ENCODE measurements at places on chromosomes 4 and X.

DNA sequence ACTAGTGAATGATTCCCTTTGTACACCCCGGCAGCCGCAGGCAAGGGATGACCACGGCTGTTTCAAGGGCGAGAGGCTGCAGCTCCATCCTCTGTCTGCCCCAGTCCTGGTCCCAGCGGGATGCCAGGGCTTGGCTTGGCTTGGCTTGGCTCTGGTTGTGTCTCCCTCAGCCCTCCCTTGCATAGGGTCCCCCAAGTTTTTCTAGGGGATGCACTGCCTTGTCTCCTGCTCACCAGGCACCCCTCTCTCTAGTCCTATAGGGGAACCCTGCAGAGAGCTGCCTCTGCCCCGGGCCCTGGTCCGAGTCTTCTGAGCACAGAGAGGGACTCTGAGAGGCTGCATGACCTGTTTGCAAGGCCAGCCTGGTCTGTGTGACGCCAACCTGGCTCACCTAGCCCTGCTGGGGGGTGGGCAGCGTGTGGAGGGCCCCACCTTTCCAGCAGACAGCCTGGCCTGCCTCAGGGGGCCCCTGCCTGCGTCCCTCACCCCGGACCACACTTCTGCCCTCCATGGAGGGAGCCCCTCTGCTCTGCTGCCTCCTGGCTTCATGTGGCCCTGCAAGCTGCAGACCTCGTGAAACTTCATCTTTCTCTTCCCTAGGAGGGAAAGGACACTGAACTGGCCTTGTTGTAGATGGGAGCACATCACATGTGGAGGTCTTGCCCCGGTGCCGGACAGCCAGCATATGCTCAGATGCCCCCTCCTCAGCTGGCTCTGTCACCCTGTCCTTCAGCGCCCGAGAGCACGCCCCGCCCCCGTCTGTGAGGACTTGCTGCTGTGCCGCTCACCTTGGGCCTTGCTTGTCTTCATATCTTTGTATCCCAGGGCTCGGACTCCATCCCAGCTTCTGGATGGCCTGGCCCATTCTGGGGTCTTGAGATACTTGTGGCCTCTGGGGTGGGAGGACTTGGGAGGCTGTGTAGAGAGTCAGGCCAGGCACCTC is 16.4 kb downstream of the SORCS2 start:
- DNase-seq: no peak

GRCh38 chrX:121854614-121854911 is 807.2 kb downstream of the GLUD2 start:
- DNase-seq: no peak

DNA sequence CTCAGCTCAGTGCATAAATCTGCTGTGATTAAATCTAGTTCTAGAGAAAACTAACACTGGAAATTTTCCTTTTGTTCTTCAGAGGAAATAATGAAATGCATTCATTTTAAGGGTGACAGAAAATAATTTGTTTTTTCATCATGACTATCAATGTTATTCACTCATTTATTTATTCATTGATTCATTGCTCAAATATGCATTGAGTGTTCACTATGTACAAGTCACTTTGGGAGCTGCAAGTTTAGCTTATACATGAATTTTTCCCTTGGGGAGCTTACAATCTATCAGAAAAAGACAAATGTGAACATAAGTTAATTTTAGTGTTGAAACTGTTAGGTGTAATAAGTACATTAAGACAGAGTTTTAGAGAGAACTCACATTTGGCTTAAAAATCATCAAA is 897.8 kb downstream of the CENPC start:
- DNase-seq: no peak

GRCh38 chr4:67465763-67466052 is 79.6 kb downstream of the CENPC start:
- DNase-seq: no peak

DNA sequence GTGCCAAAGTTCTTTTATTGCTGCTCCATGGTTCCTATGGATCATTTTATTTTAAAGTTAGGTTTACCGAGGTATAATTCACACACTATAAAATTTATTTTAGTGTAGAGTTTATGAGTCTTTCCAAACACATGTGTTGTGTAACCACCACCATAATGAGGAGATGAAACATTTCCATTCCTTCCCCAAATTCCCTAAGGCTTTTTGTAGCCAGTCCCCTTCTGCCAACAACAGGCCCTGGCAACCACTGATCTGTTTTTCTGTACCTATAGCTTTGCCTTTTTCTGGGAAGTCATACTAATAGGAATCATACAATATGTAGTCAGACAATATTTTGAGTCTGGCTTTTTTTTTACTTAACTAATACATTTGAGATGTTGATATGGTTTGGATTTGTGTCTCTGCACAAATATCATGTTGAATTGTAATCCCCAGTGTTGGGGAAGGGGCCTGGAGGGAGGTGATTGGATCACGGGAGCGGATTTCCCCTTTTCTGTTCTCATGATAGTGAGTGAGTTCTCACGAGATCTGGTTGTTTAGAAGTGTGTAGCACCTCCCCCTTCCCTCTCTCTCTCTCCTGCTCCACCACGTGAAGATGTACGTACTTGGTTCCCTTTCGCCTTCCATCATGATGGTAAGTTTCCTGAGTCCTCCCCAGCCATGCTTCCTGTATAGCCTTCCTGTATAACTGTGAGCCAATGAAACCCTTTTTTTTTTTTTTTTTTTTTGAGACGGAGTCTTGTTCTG is 59.6 kb upstream of the DHX15 start:
- no peak for DNase-seq

DNA sequence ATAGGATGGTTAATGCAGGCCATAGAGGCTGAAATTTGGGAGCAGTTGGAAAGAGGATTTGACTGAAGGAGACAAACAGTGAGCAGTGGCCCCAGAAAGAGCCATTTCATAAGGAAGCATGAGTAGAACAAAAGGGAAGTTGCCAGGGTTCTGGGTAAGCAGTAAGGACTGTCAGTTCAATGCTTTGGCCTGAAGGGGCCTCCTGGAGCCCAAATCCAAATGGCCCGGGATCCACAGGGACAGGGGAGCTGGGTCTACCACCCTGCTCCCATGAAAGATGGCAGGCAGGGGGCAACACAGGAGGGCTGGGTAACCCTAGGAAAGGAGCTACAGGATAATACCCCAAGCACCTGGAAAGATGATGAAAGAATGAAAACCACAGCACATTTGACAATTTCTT is 4.1 kb upstream of the INTS6L start:
- no peak for DNase-seq

GRCh38 chrX:32545101-32545500 is 666.2 kb downstream of the DMD start:
- DNase-seq: peak; percentile 9

- DNase-seq: peak; percentile 40
These were observed 169.9 kb upstream of the AADAT start for GRCh38 chr4:170259631-170260153.

DNA sequence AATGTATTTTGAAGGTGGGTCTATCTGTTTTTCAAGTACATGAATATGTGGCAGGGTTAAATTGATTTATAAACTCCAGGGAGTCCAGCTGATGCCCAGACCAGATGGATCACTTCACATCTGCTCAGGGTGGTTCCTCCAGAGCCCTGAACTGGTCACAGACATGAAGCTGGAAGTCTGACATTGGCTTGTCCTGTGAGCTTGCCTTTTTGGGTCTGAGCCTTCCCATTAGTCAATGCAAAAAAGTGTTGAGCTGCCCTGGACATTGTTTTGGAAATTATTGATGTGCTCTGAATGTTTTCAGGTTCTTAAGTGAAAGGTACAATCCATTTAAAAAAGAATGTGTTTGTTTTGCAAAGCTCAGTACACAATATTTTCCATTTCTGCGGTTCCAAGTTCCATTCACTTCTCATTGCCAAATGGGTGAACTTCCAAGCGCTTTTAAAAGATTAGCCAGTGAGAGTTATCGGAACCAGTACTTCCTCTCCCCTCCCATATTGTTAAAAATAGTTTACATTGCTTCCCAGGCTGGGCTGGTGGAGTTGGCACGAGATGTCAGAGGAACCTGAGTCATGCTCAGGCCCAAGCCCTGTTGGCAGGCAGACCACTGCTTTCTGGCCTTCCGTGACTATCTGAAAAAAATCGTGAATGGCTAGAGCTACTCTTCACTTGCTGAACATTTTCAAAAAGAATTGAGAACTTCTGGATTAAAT is 52.1 kb downstream of the PDGFRA start:
- DNase-seq: peak; percentile 75

GRCh38 chr4:2981256-2981819 is 18.0 kb downstream of the GRK4 start:
- no peak for DNase-seq

GRCh38 chr4:57020467-57021101 is 41.9 kb downstream of the POLR2B start:
- no peak for DNase-seq

DNA sequence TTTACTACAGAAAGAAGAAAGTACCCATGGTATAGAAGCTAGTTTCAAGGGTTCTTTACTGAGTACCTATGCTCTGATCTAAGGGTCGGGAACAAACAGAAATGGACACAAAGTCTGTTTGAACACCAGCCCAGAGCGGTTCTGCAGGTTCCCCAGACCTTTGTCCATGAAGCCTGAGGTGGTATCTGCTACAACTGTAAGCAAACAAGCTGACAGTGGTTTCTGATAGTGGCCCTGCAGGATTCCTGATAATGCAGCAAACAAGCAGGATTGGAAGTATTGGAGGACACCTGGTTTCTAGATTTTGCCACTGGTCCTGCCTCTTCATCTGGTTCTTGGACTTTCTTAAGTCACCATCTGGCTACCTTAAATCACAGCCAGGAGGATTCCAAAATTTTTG is 23.7 kb downstream of the SMPX start:
- DNase-seq: no peak

DNA sequence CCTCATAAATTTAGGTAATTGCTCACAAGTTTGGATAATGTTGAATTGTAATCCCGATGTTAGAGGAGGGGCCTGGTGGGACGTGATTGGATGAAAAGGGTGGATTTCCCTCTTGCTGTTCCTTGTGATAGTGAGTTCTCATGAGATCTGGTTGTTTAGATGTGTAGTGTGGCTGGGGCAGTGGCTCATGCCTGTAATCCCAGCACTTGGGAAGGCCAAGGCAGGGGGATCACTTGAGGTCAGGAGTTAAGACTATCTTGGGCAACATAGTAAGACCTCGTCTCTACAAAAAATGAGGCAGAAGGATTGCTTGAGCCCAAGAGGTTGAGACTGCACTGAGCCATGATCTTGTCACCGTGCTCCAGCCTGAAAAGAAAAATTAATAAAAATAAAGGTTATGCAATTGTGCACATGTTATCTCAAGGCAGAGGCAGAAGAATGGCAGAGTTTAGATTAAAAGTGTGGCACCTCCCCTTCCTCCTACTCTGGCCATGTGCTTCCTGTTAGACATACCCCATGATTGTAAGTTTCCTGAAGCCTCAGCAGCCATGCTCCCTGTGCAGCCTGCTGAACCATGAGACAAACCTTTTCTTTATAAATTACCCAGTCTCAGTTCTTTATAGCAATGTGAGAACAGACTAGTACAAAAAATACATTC is 36.5 kb downstream of the ERVMER34-1 start:
- DNase-seq: no peak

Measured in heart right ventricle (tissue), 16 donors.